ENCODE measurements at places on chromosomes 7 and 10.

DNA sequence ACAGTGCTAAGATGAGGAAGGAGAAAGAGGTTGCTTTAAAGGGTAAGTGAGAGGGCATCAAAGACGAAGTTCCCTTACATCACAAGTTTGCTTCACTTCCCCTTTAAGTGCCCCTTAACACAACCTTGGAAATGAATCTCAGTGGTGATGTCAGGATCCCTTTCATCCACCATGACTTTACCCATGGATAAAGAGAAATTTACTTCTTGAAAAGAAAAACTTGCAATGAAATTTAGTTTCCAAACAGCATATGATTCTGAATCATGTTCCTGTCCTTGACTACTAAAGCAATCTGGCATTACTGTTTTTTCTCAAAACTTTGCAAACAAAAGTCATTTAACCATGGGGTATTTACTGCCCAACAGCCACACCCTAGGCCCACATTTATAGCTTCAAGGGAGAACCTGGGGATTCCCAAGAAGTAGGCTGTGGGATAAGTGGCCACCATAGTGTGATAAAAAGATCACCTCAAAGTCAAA is 135.9 kb downstream of the ITGB8 start:
- ATAC-seq, result no peak

GRCh38 chr7:19754521-19755116 is 18.8 kb downstream of the TMEM196 start:
- ATAC-seq, result no peak

GRCh38 chr7:2640482-2640830 is 8.7 kb downstream of the TTYH3 start:
- ATAC-seq, result no peak

DNA sequence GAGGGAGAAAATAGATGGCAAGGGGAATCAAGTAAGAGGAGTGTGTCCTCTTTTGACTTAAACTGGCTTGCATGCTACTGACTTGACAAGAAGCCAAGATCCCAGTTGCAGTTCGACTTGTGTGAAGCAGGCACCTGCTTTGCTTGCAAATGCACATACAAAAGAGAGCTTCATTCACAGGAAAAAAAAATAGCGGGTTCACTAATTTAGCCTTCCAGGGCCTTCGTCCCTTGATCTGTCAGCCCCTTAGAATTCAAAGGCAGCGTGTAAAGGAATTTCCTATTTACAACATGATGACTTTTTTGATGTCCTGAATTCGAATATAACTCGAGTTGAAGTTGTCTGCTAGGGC is 192.1 kb downstream of the CELF2 start:
- no peak for ATAC-seq

- peak; percentile 15 for ATAC-seq
Observed at GRCh38 chr10:112951359-112952281, 1.6 kb downstream of the TCF7L2 start.

DNA sequence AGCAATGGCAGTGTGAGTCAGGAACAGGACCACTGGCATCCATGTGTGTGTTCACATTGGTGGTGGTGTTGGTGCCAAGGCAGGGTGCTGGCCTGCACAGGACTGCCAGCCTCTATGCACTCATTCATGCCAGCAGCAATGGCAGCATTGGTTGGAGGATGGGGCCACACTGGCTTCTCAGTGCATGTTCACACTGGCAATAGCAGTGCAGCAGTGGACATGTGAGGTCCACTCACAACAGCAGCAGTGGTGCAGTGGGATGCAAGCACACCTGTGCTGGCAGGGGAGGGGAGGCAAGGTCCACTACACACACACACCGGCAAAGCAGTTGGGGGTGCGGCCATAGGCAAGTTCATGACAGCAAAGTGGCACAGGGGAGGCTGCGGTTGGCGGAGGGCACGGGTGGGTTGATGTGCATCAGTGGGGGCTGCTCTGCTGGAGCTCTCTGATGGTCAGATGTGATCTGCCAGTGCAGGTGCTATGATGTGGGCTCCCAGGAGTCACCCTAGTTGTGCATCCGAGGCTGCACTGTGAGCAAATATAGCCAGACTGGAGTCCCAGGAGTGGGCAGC is 57.8 kb upstream of the TNKS2 start:
- ATAC-seq, result no peak

DNA sequence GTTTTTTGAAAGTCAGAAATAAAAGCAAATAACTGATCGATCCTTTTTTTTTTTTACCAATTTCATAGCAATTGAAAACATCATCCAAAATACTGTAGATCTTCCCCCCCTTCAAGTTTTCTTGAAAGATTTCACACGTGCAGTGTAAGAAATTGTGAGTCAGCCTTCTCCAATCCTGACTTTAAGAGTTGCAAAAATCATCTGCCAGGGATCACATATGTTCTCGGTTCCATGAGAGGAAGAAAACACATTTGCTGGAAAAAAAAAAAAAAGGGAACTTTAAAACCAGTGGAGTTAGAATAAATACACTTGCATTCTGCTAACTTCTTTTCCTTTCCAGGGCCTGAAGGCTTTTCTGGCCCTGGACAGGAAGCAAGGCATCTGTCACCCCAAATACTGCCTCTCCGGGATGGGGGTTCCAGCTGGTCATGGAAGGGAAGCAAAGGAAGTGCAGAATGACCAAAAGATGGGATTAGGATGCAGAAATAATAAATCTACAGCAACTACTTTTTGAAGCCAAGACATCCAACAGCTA is 198.4 kb upstream of the KIAA1217 start:
- no peak for ATAC-seq

DNA sequence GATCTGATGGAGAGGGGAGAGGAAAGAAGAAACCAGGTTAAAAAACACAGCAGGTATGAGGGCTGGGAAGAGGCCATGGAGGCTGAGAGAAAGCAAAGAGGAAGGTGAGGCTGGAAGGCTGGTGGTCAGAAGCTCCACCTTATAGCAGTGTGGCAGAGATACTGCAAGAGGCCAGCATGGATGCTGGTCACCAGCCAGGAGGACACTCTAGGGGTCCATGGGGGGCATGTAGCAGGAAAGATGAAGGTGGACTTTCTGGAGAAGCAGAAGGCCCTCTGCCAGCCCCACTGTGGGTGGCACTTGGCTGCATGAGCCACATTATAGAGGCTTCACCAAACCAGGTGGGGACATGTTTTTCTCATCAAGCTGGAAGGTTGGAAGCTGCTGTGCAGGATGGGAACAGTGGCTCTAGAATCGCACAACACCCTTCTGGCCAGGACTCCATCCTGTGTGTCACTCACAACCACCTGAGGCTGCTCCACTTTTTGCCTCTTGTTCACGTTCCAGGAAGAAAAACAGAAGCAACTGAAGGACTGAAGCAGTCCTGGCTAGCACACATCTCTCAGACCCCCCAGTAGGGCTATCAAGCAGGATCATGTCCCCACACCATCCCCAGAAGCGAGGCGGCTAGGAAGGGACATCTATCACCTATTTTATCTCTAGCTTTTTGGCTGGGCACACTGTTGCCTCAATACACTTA is 587.5 kb upstream of the MGMT start:
- no peak for ATAC-seq

GRCh38 chr7:112159351-112159750 is 46.8 kb downstream of the DOCK4 start:
- ATAC-seq, result no peak

DNA sequence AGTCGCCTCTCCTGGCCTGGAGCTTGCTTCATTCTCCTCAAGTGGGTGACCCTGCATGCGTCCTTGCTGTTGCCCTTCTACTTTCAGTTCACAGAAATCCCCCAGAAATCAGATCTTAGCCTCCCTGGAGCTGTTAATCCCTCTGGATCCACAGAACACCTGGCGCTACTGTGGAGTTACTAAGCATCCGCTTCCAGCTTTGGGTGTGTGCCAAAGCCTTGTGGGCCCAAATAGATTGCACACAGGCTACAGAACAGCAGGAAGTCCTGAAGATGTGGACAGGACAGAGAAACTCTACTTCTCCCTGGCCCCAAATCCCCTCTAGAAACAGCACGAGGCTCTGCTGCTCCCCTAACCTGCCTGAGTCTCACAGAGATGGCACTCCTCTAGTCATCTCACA is 36.6 kb upstream of the PDLIM1 start:
- no peak for ATAC-seq

- ATAC-seq, result no peak
Observed at GRCh38 chr7:29806208-29806994, at the start of gene WIPF3. Gene WIPF3 (plus strand): TSS chr7:29806508. CDS start chr7:29834725, 28,217 bp downstream.

DNA sequence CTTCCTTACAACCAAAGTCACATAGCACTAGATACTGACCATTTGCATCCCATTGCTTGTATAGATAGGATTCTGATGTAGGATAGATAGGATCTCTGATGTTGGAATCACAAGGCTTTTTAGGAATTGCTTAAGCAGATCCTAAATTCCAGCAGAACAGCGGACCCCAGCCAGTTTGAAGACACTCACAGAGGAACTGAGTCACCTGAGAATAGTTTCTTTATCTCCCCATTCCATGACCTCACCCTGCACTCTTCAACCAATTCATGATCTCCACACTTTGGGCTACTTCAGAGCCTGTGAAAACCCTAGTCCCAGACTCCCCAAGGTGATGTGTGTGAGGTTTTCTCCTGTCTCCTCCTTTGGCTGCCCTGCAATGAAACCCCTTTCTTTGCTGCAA is 179.4 kb downstream of the CNTNAP2 start:
- ATAC-seq, result no peak

DNA sequence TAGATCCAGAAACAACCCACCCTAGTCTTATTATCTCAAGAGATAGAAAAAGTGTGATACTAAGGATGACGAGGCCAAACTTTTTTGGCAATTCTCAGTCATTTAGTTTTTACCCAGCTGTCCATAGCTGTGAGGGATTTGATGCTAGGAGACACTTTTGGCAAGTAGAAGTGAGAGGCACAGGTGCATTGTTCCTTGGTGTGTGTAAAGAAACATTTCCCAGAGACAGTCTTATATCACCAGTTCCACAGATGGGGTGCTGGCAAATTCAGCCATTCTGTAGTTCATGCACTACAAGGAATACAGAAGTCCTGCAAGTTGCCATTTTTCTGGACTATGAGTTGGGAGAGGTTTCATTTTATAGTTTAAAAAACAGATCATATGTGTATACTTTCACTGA is 403.3 kb upstream of the GHITM start:
- no peak for ATAC-seq

DNA sequence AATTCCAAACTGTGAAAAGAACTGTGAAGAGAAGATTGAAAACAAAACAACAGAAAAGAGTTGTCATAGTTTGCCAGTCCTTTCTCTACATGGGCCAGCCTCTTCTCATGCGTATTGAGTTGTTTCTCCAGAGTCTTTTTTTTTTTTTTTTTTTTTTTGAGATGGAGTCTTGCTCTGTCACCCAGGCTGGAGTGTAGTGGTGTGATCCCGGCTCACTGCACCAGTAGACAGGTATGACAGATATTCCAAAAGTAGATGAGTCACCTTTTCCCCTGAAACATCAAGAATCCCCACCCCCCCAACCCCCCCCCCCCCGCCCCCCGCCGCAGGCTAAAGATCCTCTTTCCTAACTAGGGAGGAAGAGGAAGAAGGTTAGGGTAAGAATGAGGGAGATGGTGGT is 15.6 kb upstream of the KMT2C start:
- no peak for ATAC-seq

GRCh38 chr7:17437586-17437985 is 139.1 kb downstream of the AHR start:
- ATAC-seq, result no peak

DNA sequence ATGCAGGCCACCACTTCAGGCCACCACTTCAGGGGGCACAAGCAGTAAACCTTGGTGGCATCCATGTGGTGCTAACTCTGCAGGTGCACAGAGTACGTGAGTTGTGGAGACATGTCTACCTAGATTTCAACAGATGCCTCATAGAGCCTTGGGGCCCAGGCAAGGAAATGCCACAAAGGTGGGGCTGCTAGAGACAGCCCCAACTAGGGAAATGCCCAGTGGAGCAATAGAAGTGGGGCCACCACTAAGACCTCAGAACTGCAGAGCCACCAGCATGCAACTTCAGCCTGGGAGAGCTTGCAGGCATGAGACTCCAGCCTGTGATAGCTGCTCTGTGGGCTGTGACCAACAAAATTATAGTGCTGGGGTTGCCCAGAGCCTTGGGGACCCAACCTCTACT is 107.6 kb downstream of the DNAJC1 start:
- ATAC-seq, result no peak

DNA sequence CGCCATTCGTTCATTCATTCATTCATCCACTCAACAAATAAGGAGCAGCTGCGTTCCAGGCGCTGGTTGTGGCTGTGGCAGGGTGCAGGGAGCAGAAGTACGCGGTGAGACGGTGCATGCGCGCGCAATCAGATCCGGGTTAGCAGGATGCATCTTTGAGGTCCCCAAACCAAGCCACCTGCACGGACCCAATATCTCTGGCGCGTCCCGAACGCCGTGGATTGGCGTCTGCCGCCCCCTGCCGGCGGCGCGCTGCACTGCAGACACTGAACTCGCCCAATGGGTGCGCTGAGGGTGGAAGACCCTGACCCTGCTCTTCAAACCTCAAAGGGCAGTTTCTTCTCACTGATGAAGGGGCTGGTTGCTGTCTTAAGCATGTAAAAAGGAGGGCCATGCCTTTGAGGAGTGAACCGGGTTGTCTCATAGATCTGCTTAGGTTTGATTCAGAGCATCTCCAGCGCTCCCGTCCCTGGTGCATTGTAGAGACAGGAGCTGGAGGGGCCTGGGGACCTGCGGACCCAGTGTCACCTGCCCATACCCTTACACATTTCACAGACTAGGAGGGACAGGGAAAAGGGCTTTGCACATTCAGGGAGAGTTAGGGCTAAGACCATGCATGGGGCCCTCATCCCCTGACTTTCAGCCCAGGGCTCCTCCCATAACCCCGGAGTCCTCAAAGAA is 102.5 kb downstream of the RAMP3 start:
- peak; percentile 81 for ATAC-seq

DNA sequence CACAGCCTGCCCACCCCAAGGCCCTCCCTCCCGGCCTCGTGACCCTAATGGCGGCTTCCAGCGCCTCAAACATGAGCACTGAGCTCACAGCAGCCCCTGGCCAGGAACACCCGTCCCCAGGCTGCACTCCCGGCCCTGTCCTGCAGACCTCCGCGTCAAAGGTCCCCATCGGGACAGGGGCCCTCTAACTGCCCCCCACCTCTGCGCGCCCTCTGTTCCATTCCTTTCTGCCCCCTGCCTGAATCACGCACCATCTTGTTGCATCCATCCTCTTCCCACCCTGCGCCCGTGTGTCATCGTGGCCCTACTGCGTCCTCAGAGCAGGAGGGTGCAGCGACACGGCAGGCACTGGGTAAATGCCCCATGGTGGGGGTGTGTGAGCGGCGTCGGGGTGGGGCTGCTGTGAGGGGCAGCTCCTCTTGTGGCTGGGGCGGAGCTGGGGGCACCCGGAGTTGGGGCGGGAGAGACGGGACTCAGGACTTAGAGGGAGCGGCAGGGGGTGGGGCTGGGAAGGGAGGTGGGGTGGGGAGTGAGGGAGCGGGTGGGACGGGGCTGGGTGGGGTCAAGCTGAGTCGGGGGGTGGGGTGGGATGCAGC is 13.4 kb downstream of the SLC29A4 start:
- no peak for ATAC-seq
